Activated T-helper 17 cell treated with anti-CD3 and anti-CD28 coated beads, Interleukin-2, amount 50 U/mL, for 72 hours (primary cell): ENCODE measurements at places on chromosomes 11 and 22.

DNA sequence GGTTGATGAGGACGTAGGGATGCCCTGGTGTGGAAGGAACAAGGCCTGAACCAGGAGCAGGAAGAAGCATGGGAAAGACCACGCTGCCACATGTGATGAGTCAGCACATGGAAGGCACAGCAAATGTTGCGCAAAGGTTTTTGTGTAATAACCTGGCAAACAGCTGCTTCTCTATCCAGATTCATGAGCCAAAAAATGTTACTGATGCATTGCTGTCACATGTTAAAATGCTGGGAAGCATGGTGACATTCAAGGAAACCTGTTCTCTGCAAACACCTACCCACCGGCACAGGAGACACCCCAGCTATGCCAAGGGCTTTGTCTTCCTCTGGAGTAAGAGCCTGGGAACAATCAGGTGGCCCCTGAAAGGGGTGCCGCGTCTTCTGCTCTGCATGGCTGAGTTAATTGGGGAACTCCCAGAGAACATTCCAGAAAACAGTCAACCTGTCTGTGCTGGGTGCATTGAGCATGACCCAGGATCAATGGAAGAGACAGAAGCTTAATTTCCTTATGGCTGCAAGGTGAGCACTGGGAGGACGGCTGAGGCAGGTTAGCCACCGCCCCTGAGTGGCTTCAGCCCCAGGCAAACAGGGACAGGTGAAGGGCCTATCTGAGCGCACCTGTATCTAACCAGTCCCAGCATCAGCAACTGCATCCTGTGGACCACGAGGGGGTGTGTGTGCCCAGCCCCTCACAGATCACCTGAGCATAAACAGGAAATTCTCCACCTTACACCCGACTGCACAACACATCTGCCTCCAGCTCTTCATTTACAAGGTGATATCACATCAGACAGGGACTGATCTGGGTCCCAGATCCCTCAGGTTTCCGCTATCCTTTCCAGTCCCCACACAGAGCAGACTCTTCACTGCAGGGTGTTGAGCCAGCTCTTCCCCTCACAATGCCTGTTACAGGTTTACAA lies 108.4 kb downstream of the GGTLC2 start:
- H3K4me3 ChIP-seq, result no peak overlapping the region
- peak overlapping the region; percentile 91 for H3K27ac ChIP-seq
- ATAC-seq, result no peak
- H3K4me1 ChIP-seq, result peaks cover 15% of the 10 kb centered on the region
- no peaks in the 10 kb centered on the region for H3K36me3 ChIP-seq
- no peaks in the 10 kb centered on the region for H3K27me3 ChIP-seq

GRCh38 chr11:94141511-94142307 lies 13.1 kb downstream of the PANX1 start:
- H3K4me1 ChIP-seq, result peaks cover 28% of the 10 kb centered on the region
- H3K27ac ChIP-seq, result no peak overlapping the region
- peaks cover 16% of the 10 kb centered on the region for H3K36me3 ChIP-seq
- no peak overlapping the region for H3K4me3 ChIP-seq
- H3K27me3 ChIP-seq, result no peaks in the 10 kb centered on the region
- no peak for ATAC-seq

DNA sequence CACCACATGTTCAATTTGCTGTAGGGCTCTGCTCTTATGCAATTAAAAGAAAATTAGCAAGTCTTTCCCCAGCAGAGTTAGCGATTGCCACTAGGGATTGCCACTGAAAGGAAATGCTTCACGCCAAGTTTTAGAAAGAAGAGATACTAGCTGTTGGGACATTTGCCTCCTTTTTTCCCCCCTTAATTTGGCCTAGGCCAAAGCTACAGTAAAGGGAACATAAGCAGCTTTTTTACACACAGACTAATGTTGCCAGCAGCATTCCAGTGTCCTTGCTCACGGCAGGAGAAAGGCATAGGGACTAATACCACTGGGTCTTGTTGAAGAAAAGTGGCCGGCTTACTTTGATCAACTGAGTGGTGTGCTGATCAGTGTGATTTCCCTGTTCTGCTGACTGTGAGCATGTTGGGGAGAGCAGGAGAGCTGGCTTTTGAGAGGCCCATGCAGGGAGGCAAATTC lies 71.2 kb downstream of the PHF21A start:
- H3K4me1 ChIP-seq, result peaks cover 13% of the 10 kb centered on the region
- H3K27ac ChIP-seq, result no peak overlapping the region
- no peak for ATAC-seq
- H3K36me3 ChIP-seq, result peaks cover 58% of the 10 kb centered on the region
- H3K27me3 ChIP-seq, result no peaks in the 10 kb centered on the region

DNA sequence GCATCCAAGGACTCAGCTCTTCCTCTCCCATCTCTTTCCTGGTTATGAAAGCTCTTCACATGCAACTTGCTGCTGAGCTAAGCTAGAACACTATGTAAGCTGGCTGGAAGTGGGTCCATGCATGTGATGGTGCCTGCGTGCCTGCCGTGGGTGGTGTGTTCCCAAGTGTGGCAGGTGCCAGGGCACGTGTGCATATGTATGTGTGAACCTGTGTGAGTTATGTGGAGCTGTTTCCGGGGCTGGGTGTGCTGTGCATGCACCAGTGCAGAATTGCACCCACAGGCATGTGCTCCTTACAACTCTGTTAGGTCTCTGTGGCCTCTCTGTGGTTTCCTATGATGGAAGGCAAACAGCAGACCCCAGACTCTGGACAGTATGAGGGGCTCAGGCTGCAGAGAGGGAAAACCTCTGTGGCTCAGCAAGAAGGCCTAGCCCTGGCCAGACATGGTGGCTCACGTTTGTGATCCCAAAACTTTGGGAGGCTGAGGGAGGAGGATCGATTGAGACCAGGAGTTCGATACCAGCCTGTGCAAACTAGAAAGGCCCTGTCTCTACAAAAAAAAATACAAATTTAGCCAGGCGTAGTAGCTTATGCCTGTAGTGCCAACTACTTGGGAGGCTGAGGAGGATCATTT lies 4.1 kb upstream of the P2RY6 start:
- no peak overlapping the region for H3K4me3 ChIP-seq
- no peaks in the 10 kb centered on the region for H3K4me1 ChIP-seq
- H3K27me3 ChIP-seq, result peaks cover 26% of the 10 kb centered on the region
- no peaks in the 10 kb centered on the region for H3K36me3 ChIP-seq

- no peaks in the 10 kb centered on the region for H3K36me3 ChIP-seq
- no peak overlapping the region for H3K27ac ChIP-seq
- no peaks in the 10 kb centered on the region for H3K4me1 ChIP-seq
Measured at GRCh38 chr11:79226126-79226525, 214.7 kb downstream of the TENM4 start.
